ENCODE measurements at places on chromosomes 7 and 10.

DNA sequence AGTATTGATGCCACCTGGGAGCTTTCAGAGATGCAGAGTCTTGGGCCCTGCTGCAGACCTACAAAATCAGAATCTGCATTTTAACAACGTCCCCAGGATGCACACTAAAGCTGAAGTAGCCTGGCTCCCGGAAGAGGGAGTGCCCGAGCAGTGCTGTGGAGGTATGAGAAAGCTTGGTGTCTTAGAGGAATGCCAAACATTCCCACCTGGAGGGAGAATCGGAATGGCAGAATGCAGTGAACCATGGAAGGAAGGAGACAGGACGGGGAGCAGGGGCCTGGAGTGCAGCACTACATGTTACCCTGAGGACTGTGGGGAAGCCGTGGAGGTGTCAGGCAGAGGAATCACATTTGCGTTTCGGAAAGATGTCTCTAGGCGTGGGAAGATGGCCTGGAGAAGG, 90.9 kb downstream of the AOAH start:
- DNase-seq: no peak

DNA sequence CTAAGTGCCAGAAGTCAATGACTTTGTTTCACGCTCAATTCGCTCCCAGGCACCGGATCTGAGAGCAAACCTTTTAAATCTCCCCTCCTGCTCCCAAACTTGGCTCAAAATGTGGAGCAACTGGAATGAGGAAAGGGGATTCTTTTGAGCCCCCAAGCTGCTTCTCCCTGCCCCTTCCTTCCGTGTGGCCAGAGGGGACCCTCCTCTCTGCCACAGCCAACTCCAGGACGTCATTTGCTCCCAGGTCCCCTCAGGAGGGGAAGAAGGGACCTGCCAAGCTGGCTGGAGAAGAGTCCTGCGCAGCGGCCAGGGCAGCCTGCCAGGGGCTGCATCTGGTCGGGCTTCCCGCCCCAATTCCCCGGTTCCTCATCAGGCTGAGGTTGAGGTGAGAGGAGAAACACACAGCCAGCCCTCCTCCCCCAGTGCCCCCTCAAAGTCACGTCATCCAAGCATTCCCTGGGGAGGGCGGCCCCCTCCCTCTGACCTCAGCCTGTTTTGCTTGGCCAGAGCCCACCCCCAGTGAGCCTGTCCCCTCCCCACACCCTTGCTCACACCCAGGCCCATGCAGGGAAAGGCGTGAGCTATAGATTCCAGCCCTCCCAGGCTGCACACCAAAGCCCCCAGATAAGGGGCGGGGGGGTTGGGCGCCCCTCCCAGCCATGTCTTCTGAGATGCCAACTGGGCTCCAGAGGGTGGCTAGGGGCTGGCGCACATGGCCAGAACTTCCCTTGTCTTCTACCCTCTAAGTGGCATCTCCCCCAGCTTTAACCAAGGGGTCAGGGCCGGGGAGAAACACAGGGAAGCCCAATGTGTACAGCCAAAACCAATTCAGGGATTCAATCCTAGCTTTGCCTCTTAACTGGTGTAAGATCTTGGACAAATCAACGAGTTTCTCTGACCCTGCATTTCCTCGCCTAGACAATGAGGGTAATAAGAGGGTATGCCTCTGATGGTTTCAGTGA, 35.0 kb downstream of the SH3PXD2A start:
- no peak for DNase-seq

DNA sequence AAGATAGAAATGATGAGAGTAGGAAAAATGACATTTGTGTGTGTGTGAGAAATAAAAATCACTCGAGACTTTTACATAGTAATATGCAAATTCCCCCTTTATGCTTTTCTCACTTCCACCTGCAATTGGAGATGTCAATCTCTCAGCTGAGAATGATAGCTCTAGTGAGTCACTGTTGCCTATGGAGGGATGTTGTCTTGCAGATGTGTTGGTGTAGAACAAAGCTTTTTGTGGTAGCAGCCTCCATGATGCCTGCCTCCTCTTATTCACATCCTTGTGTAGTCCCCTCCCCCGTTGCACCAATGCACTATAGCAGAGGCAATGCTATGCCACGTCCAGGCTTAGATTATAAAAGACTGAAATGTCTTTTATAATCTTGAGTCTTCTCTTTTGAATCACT, 33.8 kb downstream of the SPAG6 start:
- peak; percentile 6 for DNase-seq

DNA sequence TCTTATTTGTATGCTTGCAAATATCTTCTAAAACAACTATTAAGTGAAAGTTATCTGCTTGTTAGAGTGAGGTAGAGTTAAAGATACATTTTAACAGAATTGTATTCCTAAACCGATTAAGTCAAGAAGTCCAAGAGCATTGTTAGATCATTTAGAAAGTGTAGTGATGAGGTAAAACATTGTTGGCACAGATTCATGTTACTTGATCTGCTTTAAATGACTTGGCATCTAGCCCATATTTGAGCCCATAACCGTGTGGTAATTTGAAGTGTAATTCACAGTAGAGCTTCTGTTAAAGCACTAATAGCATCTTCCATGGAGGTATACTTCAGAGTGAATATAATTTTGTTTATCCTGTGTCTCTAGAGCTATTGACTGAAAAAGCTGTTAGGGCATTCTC, 62.1 kb downstream of the PTEN start:
- DNase-seq: no peak

GRCh38 chr7:6637544-6638229, 569 bp downstream of the ZNF316 start:
- no peak for DNase-seq

DNA sequence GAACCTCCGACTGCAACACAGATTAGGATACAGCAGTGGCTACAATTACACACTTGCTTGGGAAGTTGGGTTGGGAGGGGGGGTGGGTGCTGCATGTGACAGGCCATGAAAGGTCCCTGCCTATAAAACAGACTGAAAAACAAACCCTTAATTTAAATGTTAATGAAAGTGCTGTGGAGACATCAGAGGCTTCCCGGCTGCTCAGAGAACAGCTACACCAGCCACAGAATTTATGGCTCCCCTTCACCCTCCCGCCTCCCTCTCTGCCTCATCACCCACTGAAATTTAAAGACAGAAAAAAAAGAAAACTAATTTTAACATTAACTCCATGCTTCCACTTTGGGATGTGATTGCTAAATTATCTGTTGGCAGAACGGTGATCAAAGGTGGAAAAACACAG, 34.7 kb downstream of the FBXW4 start:
- DNase-seq: no peak

DNA sequence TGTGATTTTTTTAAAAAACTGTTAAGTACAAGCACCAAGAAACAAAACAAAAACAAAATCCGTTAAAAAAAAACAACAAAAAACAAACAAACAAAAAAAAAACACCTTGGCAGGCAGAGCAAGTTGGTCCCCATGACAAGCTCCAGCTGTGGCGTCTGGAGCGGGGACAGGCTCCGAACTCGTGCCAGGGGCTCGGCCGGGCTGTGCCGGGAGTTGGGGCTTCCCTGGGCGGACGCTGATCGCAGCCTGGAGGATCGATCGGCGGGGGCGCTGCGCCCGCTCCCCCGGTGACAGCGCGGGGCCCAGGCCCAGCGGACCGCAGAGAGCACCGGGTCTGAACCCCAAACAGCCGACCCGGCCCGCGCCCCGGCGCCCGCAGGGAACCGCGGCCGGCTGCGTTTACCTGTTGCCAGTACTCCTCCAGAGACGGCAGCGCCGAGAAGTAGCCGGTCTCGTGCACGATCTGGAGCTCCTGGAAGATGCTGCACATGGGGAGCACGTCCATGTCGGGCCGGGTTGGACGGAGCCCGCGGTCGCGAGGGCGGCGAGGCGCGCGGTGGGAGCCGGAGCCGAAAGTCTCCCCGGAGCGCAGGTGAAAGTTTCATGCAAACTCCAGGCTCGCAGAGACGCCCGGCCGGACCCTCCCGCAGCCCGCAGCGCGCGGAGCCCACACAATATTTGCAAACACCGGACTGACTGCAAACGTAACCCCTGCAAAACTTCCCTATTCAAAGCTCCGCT, at the start of gene KLF6:
KLF6 (minus strand) TSS at position 700 of the 741 bp plus-strand sequence; CDS start at position 505, 195 bp downstream.
- DNase-seq: no peak

DNA sequence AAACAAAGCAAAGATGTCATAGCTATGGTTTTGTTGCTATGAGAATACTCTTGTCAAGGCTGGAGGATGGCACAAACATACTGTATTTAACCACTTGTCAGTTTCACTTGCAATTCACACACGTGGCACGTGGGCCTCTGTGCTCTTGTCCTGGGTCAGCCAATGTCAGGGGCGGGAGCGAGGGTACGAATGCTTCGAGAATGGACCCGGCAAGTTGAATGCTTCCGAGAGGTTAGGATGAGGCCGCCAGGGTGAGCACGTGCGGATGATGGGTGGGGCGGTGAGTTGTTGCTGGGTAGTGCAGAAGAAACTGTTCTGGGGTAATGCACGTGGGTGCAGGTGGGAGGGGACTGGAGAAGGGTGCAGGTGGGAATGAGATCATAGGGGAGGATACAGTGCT, 10.4 kb upstream of the OCM2 start:
- no peak for DNase-seq

GRCh38 chr7:153473185-153473584, 579.0 kb upstream of the DPP6 start:
- no peak for DNase-seq

- no peak for DNase-seq
Observed at GRCh38 chr7:50273301-50273700, 31.2 kb upstream of the IKZF1 start.

GRCh38 chr7:31707089-31707488, 20.1 kb downstream of the PPP1R17 start:
- DNase-seq: no peak

DNA sequence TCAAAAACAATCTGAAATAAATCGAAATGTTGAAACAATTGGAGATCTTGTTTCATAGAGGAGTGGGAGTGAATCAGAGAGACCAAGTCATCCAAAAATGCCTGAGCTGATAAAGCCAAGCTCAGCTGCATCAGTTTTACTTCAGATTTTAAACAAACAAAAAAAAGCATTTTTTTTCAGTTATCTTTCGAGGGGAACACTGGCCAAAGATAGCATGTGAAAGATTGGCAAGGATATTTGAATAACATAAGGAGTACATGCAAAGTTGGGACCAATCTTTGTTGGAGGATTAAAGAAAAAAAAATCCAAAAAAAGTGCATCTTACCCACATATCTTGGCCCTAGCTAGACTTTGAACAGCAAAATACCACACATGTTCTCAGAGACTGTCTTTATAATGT, 47.2 kb downstream of the RHOBTB1 start:
- no peak for DNase-seq
